HuH-7.5 (cell line): ENCODE measurements at places on chromosomes 4 and X.
A peak's percentile ranks its signal among the peaks of the same experiment; 100 is the strongest.

DNA sequence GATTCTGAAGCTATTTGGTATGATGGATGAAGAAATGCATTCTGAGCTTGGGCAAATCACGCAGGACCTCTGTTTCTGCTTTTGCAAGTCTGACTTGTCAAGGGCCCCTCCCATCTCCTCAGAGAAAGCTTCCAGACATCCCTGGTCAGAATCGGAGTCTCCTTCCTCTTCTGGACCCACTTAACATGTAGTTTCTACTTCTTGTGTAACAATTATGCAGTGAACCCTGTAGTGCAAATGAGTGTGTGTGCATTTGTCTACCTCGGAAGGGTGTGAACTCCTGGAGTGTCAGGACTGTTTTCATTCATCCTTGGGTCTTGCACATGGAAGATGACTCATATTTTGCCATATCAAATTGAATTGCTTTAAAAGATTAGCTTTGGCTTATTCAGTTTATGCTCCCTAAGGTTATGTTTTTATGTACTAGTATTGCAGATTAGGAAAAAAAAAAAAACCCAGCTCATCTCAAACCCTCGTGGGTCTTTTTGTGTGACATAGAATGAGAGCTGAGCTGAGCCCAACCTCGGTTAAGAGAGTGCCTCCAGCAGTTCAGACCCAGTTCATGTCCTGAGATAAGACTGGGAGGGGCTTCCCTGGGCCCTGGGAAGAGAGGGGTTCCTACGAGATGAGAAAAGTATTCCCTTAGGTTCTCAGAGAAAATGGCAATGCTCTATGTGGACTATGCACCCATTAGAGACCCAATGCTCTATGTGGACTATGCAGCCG, 61.1 kb upstream of the RPL34 start:
- DNase-seq: no peak

- no peak for DNase-seq
These were observed 15.2 kb upstream of the PHOX2B start for GRCh38 chr4:41763729-41764128.

GRCh38 chr4:53601251-53601764, 10.0 kb upstream of the LNX1 start:
- DNase-seq: no peak

DNA sequence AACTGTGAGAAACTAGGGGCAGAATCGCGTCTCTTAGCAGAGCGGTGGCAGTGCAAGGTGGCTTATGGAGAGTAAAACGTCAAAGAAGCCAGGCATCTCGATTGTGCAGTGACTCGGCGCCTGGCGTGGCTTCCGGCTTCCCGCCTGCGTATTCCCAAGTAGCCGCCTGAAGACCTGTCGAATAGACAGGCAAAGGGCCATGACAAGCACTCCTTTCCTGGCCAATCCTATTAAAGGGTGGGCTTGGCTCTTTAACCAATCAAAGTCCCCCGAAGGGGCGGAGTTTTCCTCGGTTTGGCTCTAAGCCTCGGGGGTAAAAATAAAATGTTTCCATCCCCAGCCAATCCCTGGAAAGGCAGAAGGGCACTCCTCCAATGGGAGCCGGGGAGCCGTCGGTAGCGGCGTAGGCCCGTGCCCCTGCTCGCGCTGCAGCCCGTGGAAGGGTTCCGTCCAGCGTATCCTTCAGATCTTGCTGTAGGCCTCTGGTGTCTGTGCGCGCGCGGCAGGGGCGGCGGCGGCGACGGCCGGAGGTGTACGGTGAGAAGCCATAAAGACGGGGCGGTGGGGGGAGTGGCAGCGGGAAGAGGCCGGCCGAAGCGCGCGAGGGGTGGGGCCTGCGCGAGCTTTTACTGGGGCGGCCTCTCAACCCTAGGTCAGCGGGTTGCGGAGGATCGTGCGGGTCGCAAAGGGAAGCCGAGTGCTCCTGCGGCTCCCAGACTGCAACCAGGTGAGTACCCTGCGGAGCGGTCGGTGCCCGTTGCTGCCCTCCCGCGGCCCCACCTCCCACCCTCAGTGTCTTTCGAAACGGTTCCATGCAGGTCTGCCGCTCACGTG, at the start of gene KANTR:
KANTR (plus strand) TSS at position 395 of the 834 bp plus-strand sequence. CDS start 30,131 bp downstream, outside the sequence.
- peak; percentile 78 for DNase-seq

- DNase-seq: no peak
These were observed 73.6 kb downstream of the SNX25 start for GRCh38 chr4:185282968-185283367.

- no peak for DNase-seq
These were observed 222.4 kb downstream of the SHROOM3 start for GRCh38 chr4:76657443-76657842.

GRCh38 chrX:106035064-106035463, 3.5 kb downstream of the SERPINA7 start:
- no peak for DNase-seq

DNA sequence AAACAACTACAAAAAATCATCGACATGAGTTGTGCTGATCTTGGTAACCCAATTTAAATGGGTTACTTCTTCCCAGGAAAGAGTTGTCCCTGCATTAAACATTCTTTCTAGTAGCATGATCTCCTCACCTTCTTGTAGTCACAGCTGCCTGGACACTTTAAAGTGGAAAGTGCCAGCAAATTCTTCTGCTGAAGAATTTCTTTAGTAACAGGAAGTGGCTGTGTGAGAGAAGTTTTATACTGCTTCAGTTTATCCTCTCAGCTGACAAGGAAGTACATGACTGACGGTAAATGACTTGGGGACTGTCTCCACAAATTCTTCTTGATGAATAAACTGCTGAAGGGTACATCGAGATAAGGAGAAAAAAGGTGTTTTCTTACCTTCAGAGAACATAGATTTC, 18.2 kb upstream of the TNIP3 start:
- DNase-seq: no peak

DNA sequence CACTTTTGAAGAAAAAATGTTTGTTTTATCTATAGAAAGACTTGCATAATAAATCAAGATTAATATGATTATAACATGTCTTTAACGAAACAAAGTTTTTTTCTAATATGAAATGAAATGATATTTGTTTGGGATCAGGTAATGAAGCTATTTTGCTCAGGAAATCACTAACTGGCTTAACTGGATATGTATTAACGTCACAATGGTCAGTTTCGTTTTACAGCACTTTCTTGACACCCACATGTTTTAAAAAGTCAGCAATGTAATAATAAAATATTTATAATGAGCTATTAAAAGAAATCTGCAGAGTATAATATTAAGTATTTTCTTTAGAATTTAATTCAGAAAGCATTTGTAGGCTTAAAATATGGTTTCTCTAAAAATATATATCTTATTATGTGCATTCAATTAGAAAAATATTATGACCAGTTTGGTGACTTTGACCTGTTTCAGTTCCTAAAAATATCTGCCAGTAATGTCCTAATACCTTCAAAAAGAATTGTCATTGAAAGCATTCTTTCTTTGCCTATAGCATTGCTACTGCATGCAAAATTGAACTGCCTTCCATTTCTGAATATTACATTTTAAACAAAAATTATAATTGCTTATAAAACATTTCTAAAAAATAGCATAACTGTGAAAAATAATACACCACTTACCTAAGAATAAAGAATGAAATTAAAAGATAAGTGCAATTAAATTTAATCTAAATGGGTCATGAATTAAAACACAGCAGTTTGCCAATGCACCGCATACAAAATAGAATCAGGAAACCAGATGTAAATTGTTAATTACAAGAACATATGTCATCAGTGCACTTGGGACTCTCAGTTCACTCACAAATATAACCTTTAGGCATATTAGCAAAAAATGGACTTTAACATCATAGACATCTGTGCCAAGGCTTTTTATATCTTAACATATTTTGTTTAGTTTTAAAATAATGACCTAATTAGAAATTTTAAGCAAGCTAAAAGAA, 31.6 kb downstream of the TIGD2 start:
- no peak for DNase-seq

GRCh38 chr4:147576084-147576483, 41.1 kb upstream of the TMEM184C start:
- no peak for DNase-seq

DNA sequence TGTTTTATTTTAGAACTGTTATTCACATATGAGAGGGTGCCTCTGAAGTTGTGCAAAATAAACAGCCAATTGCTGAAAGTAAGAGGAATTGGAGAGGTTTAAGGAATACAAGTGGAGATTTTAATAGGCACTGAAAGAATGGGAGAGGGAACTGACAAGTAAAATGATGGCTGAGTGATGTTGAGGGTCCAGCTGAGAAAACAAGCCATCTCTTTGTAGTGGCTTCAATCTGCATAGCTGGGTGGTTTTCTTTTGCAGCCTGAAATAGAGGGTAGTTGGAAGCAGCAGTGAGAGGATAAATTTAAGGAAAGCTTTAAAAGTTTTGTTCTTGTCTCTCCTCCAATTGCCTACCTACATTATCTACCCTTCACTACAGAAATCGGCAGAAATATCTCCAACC, 106.7 kb upstream of the DGKK start:
- DNase-seq: no peak

- DNase-seq: no peak
These were observed 99.5 kb downstream of the MID1IP1 start for GRCh38 chrX:38900719-38901118.

- no peak for DNase-seq
These were observed 193.9 kb upstream of the EDNRA start for GRCh38 chr4:147286846-147287587.

- DNase-seq: no peak
These were observed 72.1 kb upstream of the DCAF12L2 start for GRCh38 chrX:126238220-126238619.

DNA sequence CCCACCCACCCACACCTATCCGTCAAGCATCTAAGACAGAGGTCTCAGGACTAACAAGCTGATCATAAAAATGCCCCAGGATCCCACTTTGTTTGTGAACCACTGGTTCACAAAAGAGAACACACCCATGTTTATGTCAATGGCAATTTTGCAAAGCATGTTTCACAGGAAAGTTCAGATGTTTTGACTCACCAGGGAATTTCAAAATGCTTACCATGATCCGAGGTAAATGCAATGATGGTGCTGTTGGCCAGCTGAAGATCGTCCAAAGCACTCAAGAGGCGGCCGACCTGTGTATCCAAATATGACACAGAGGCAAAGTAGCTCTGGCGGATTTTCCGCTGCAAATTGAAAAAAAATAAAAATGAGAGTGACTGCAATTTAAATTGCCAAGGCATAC, 15.0 kb downstream of the IDS start:
- DNase-seq: no peak

DNA sequence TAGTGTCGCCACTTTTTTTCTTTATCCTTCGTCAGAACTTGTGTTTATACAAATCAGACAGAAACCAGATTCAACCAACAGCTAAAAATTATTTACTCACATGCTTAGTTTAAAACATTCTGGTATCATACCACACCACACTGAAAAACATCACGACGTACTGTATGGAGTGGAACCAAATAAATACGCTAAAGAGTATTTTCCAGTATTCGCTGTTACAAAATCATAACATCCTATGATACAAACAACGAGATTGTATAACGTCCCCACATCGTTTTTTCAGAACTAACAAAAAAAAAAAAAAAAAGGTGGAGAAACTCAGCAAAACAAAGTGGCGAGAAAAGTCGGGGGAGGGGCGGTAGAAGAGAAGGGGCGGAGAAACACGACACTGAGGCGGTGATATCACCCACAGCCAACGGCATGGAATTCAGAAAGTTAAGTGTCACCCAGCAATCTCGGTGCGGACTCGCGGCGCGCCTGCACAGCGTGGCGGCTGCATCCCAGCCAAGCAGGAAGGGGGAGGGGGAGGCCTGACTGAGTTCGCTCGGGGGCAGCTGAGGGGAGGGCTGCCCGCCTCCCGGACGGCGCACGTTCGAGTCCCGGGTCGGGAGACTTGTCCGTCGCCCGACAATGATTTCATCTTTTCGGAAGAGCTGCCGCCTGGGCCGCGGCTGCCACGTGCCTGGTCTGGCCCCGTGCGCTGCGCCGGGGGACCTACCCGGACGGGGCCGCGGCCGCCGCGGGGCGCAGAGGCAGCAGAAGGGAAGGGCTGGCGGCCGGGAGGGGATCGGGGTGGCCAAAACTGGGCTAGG, 920 bp downstream of the SETD7 start:
- peak; percentile 52 for DNase-seq

- DNase-seq: no peak
These were observed 36.0 kb downstream of the SLC9A7 start for GRCh38 chrX:46722742-46723568.

DNA sequence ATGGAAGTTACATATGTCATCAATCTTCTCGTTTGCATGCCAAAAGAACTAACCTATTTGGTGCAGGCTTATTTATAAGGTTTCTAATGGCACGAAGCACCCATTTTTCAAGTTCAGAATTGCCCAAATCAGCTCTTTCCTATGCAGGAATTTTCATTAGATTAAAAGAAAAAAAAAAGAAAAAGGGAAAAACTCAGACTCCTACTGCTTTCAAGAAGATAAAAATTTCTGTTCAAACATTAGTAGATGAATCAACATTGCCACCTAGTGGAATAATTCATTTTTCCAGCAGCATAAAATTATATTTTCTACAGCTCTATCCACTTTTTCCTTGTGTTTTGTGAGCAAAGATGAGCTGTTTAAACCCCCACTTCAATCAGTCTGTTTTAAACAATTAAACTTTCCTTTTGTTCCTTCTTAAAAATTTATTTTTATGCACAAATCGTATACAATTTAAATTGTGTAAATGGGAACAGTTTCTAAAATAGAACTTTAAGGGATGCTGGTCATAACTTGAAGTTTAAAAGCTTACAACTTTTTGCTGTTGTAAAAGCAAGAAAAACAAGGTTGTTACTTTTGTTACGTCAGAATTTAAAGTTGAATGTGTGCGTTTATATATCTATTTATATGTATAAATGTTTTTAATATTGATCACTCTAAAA, 309.9 kb downstream of the ARAP2 start:
- no peak for DNase-seq

DNA sequence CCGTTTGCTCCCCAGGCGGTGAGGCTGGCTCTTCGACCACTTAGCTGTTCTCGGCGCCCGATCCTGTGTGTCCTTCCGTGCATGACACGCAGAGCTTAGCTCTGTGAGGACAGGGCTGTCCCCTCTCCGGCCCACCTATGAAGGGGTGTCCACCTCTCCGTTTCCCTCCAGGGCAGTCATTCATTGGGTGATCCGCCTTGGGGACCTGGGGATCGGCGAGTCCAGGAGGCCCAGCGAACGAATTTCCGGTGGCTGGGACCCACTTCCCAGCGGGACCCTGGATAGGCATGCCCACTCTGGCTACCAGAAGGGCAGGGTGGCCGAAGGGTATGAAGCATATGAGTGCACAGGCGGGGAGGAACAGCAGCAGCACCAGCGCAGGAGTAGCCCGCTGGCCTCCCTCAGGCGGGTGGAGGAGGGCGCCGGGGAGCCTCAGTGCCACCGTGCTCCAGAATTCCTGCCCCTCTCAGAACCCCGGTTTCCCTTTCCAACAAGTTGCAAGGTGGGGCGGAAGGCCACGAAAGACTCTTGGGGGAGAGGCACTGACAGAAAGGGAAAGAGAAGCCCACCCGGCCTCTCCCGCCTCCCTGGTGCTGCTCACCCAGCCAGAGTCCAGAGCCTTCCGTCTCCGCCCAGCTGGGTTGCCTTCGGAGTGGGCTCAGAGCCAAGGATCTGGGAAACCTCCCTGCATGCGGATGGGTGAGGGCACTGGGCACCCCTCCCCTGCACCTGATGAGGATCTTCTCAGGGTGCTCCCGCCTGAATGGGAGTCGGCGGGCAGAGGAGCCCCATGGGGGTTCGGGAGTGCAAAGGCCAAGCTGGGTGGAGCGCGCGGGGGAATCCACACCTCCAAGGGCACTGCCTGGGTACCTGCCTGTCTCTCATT, 8.6 kb downstream of the HMX1 start:
- no peak for DNase-seq
